ENCODE measurements at places on chromosomes 4 and X. TPM values are rescaled to one million over a fixed set of nuclear protein-coding genes. Genes with fewer than 3 reads are reported as not detected.

Gene NPY5R
- not detected for total RNA-seq

DNA sequence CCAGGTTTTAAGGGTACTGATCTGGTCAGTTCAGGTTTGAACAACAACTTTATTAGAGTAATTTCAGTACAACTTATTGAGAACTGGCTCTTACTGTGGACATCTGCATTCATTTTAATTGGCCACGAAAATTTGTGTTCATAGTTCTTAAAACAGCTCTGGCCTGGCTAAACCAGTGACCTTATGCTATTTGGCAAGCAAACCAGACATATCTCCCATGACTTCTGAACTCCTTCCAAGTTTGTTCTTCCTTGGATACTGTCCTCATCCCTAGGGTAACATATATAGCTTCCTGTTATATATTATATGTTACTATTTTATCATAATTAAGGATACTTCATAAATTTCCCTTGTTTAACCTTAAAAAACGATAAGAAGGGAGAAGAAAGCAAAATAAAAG lies 841.9 kb downstream of the TRAM1L1 start:
- no peak for DNase-seq

DNA sequence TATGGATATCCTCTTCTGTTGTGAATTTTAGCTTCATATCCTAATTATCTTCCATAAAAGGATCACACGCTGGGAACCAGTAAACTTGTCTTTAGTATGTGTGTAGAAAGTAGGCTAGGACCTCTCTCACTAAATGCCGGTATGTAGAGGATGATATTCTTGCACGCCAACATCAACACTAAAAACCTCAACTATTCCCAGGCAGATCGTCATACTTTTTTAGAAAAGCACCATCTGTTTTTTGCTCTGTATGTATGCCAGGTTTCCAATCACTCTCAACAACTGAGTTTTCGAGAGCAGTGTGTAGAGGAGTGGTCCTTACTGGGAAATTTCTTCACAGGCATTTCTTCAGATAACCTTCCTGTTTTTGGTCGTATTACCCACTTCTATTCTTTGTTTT lies 283.6 kb downstream of the GALNTL6 start:
- DNase-seq = no peak

Gene SAP30
- 41.1 TPM for total RNA-seq

Gene ETDB
- total RNA-seq = not detected

GRCh38 chr4:67927251-67927650 lies 36.0 kb downstream of the TMPRSS11A start:
- no peak for DNase-seq
